ENCODE measurements at places on chromosomes 6 and 20.

DNA sequence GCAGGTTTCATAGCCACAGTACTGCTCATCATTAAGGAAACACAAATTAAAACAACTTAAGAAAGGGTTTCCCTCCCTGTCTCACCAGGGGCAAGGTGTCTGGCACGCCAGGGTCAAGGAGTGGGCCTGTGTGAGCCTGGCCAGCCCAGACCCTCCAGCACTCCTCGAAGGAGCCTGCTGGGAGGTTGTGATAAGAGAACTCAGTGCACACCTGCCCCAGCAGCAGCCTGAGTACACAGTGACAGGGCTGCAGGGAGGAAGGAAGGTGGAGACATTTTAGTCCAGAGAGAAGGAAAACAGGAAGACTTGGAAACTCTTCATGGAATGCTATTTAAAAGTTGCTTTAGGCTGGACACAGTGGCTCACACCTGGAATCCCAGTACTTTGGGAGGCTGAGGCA, 14.1 kb downstream of the NINL start:
- no peak overlapping the region for H3K27ac ChIP-seq
- peaks cover 4% of the 10 kb centered on the region for H3K27me3 ChIP-seq
- no peaks in the 10 kb centered on the region for H3K36me3 ChIP-seq
- no peak overlapping the region for H3K4me3 ChIP-seq
- DNase-seq: no peak

DNA sequence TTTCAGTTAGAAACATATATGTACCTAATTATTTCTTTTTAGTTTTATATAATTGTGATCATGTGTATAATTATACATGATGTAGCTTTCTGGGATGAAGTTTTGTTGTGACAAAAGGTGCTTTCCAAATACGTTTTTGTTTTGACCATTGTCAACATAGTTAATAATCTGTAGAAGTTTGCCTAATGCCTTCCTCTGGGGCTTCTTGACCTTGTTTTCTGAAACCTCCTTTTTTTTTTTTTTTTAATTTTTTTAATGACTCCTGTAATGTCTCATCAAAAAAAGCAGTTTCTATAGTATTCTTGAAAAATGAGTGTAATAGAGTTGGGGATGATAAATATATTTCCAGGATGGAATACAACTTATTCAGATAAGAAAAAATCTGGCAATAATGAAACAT, 434.7 kb upstream of the SOX4 start:
- peaks cover 8% of the 10 kb centered on the region for H3K4me1 ChIP-seq
- H3K27me3 ChIP-seq: no peaks in the 10 kb centered on the region
- H3K27ac ChIP-seq: no peak overlapping the region
- no peak for DNase-seq

GRCh38 chr6:24949020-24949569, 13.3 kb upstream of the RIPOR2 start:
- peak overlapping the region; percentile 99 for H3K27ac ChIP-seq
- H3K36me3 ChIP-seq: peaks cover 19% of the 10 kb centered on the region
- H3K27me3 ChIP-seq: no peaks in the 10 kb centered on the region
- peaks cover 57% of the 10 kb centered on the region for H3K4me1 ChIP-seq
- peak overlapping the region; percentile 80 for H3K4me3 ChIP-seq

DNA sequence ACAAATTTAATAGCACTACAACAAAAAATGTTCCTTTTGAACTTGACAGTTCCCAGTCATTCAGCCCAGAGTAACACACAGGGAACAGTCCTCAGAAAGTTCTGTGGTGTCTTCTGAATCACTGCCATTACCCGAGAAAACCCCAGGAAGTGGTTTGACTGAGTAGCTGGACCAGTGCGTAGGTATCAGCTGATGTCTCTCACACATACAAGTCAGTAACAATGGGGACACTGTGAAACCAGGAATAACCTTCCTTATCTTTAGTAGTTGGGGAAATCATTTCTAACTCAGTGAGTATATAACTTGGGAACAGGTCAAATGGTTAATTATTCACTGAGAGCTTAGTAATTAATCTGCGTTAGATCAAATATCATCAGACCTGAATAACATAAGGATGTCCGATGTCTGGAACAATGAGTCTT, 73.1 kb downstream of the HIVEP2 start:
- peaks cover 56% of the 10 kb centered on the region for H3K4me1 ChIP-seq
- peaks cover 14% of the 10 kb centered on the region for H3K36me3 ChIP-seq
- peak; percentile 40 for DNase-seq
- H3K4me3 ChIP-seq: no peak overlapping the region

DNA sequence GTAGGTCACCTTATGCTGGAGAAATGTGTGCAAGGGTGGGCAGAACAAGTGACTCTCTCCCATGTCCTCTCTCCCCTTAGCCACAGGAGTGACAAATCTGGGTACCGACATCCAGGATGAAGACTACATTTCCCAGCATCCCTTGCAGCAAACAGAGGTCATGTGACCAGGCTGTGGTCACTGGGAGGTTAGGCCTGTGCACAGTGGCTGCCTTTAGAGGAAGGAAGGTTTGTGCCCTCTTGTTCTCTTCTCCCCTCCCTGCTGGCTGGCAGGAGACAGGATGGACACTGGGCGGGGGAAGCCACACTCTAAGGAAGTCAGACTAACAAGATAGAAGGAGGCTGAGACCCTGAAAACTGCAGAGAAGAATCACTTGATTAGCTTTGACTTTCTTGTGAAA, 360.2 kb downstream of the PREX1 start:
- DNase-seq: no peak
- peaks cover 14% of the 10 kb centered on the region for H3K27me3 ChIP-seq
- H3K4me3 ChIP-seq: no peak overlapping the region
- peaks cover 5% of the 10 kb centered on the region for H3K4me1 ChIP-seq
- peaks cover 2% of the 10 kb centered on the region for H3K36me3 ChIP-seq
- H3K27ac ChIP-seq: no peak overlapping the region

DNA sequence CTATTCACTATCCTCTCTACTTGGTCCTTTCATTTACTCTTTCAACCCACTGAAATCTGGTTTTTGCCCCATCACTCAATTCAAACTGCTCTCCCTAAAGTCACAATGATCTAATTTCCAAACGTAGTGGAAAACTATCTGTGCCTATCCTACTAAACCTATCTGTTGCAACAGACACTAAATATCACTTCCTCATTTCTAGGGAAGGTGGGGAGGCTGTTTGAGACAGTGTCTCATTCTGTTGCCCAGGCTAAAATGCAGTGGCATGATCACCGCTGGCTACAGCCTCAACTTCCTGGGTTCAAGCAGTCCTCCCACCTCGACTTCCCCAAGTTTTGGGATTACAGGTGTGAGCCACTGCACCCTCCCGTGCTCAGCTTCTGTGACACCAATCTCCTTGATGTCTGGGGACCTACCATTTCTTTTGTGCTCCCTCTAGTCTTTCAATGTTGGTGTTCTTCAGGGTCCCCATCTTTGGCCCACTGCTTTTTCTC, 8.8 kb downstream of the RANBP9 start:
- peaks cover 22% of the 10 kb centered on the region for H3K4me1 ChIP-seq
- H3K36me3 ChIP-seq: peaks cover 4% of the 10 kb centered on the region
- no peak overlapping the region for H3K4me3 ChIP-seq
- no peaks in the 10 kb centered on the region for H3K27me3 ChIP-seq

GRCh38 chr6:167711211-167711610, 115.5 kb upstream of the AFDN start:
- peaks cover 3% of the 10 kb centered on the region for H3K4me1 ChIP-seq
- H3K36me3 ChIP-seq: no peaks in the 10 kb centered on the region

- no peaks in the 10 kb centered on the region for H3K36me3 ChIP-seq
- DNase-seq: no peak
- H3K4me3 ChIP-seq: peak overlapping the region; percentile 70
- H3K27ac ChIP-seq: no peak overlapping the region
- H3K27me3 ChIP-seq: no peaks in the 10 kb centered on the region
Observed at GRCh38 chr6:6942831-6943230, 164.9 kb upstream of the RREB1 start.

- DNase-seq: no peak
- no peaks in the 10 kb centered on the region for H3K36me3 ChIP-seq
- no peak overlapping the region for H3K4me3 ChIP-seq
- peaks cover 4% of the 10 kb centered on the region for H3K4me1 ChIP-seq
- no peaks in the 10 kb centered on the region for H3K27me3 ChIP-seq
Observed at GRCh38 chr20:34300809-34301586, 2.2 kb downstream of the AHCY start.

DNA sequence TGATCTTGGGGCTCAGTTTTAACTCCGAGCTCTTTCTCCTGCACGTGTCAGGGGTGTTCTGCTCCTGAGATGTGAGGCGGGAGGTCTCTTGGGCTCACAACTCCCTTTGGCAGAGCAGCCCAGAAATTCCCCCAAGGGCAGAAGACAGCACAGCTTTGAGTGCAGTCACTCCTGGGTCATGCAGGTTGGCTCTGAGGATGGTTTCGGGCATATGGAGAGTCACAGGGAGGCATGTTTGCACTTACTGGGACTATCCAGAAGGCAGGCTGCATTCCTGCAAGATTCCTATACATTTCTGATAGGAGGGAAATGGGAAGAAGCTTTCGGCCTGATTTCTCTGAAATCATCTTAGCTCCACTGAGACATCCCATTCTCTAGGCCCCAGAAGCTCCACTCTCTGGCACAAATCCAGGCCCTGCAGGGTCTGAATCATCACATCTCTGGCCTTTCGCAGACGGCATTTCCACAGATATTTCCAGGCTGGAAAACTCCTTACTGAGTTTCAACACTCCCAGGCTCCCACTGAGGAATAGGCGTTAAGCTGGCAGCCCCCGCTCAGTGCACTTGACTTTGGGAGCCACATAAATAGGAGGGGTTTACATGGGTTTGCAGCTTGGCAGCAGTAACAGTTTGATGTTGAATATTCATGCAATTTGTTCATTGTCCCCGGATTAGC, 39.7 kb downstream of the AGPAT4 start:
- DNase-seq: no peak
- peaks cover 4% of the 10 kb centered on the region for H3K27me3 ChIP-seq
- H3K27ac ChIP-seq: no peak overlapping the region
- H3K4me3 ChIP-seq: no peak overlapping the region
- no peaks in the 10 kb centered on the region for H3K4me1 ChIP-seq

- no peak for DNase-seq
- H3K27ac ChIP-seq: no peak overlapping the region
- H3K4me3 ChIP-seq: no peak overlapping the region
Observed at GRCh38 chr20:19964289-19965265, 52.6 kb upstream of the NAA20 start.

DNA sequence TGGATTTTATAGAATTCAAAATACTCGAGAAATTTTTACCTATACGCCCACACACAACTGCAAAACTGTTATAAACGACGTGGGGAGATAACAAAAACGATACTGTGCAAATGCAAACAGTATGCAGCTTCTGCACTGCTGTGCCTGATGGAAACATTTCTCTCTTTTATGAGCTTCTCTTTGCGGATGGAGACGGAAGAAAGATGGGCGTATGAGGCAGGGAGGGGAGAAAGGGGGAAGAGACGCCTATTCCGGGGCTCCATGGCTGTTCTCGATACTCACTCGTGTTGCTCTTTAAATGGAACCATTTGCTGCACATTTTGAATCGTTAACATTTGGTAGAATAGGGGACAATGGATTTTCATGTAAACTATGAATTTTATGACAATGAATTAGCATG, 69.1 kb upstream of the EXOC2 start:
- no peak overlapping the region for H3K4me3 ChIP-seq
- no peak for DNase-seq
- peaks cover 15% of the 10 kb centered on the region for H3K27me3 ChIP-seq
- H3K4me1 ChIP-seq: no peaks in the 10 kb centered on the region
- no peak overlapping the region for H3K27ac ChIP-seq

DNA sequence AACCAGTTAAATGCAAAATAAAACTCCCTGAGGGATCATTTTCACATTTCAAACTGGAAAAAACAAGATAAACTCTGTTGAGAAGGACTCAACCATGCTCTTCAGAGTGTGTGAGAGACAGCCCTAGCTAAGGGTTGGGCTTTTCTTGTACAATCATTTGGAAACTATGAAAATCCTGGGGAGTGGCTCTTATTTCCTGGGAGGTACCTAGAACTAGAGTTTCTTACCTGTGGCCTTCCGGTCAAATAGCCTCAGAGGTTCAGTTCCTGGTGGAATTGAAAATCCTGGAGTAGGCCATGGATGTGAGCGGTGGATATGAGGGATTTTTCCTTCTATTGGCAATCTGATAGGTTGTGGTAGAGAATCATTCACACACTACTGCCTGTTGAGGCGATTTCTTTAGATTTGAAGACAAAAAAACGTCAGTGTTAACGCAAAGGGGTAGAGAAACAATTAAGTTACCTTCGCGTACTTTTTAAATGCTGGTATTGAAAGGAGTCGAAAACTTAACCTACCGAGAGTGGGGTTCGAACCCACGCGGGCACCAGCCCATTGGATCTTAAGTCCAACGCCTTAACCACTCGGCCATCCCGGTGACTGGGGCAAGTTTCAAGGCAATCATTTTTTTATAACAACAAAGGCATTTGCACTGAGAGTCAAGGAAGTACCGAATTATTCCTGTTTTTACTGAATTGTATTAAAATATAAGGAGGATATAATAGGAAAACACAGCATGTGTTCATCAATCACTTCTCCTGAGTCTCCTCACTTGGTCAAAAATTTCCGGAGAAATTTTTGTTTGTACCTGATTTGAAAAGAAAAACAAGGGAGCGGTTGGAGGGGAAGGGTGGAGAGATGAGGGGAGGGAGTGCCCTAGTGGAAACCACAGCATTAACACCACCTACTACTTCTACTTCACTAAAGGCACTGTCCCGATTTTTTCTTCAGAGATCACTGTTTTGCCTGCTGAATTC, 191.3 kb downstream of the OR2B2 start:
- H3K4me1 ChIP-seq: peaks cover 5% of the 10 kb centered on the region
- H3K27ac ChIP-seq: no peak overlapping the region
- no peak for DNase-seq

DNA sequence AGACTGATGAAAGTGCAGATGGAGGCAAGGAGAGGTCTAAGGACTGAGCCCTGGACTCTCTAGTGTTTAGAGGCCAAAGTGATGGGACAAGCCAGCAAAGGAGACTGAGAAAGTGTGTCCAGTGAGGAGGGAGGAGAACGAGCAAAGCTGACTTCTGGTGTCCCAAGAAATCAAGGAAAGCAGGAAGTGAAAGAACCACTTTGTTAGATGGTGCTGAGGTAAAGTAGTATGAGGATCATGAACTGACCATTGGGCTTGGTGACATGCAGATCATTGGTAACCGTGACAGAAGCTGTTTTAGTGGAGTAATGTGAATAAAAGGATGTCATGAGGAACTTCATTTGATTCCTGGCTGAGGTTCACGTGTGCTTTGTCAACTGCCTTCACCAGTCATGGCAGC, 108.4 kb downstream of the SLX4IP start:
- H3K4me1 ChIP-seq: peaks cover 24% of the 10 kb centered on the region
- no peaks in the 10 kb centered on the region for H3K27me3 ChIP-seq
- no peak for DNase-seq
- no peak overlapping the region for H3K4me3 ChIP-seq

DNA sequence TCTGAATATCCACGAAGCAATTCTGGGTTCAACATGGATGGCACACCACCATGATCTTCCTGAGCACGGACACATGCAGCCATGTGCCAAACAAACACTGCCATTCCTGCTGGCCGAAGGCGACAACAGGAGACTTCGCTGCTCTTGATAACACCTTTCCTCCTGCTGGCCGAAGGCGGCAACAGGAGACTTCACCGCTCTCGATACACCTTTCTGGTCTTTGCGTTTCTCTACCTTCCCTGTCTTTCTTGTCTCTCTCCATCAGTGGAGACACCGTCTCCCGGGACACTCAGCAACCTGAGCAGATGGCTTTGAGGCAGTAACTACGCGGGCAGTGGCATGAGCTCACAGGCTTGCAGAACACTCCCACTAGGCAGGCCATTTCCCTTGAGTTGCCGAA, 54.9 kb upstream of the MPC1 start:
- peaks cover 3% of the 10 kb centered on the region for H3K36me3 ChIP-seq
- no peak overlapping the region for H3K27ac ChIP-seq
- no peak for DNase-seq

- H3K27me3 ChIP-seq: peaks cover 7% of the 10 kb centered on the region
- peak overlapping the region; percentile 94 for H3K4me3 ChIP-seq
Observed at GRCh38 chr6:105992315-105992961, 93.7 kb upstream of the PRDM1 start.
